ENCODE measurements at places on chromosomes 3 and 15.
A peak's percentile ranks its signal among the peaks of the same experiment; 100 is the strongest.

DNA sequence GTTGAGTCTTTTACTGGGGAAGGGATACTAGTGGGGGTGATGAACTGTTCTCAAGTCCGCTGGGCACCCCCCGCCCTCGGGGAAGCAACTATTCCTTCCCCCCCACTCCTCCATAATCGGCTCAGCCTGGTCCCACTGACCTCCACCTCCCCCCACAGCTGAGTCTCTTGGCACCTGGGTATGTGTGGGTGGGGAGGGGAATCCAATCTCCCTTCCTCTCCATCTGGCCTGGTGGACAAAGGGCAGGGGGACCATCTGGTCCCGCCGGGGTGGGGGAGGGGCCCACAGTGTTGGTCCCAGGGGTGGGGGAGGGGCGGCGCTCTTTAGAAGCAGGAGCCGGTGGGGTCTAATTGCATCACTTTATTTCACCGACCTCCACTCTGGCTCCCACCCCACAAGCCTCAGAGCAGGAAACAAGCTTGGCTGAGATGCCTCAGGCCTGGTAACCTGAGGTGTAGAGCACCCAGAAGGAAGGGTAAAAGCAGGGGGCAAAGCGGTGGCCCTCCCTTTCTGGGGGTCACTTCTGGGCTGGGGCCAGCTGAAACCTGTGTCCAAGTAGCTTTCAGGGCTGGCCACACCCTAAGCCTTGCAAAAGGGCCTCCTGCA, 1.0 kb upstream of the PCBP4 start:
- DNase-seq: no peak

GRCh38 chr3:14125193-14126016, 553 bp downstream of the TMEM43 start:
- peak; percentile 73 for DNase-seq

GRCh38 chr15:70172566-70173225, 75.0 kb upstream of the TLE3 start:
- DNase-seq: no peak

DNA sequence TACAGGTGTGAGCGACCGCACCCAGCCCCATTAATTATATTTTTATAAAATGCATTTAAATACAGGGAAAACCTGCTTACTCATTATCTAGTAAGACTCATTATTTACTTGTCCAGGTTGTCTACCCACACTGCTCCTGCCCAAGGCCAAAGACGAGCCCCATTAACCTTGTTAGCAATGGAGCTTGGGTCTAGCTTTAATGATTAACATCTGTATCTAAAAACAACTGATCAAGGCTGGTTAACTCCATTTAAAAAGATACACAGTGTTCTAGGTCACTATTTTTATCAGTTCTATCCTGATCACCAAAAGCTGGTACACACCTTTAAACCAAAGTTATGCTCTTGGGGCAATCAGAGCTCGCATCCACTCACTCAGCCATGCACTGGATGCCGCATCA, 10.4 kb upstream of the NCKIPSD start:
- no peak for DNase-seq

GRCh38 chr15:56758770-56759449, 25.6 kb upstream of the ZNF280D start:
- no peak for DNase-seq

DNA sequence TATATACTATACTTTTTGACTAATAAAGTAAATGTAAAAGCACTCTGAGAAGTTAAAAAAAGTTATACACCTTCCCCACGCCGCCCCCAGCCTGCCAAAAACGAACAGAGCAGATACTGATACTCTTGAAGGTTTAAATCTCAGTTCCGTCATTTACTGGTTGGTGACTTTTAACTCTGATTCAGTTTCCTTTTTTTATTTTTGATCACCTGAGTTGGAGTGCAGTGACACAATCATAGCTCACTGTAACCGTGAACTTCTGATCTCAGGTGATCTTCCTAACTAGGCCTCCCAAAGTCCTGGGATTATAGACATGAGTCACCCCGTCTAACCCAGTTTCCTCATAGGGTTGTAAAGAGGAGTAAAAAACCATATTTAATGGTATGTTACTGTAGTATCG, 3.3 kb upstream of the TIPIN start:
- no peak for DNase-seq

DNA sequence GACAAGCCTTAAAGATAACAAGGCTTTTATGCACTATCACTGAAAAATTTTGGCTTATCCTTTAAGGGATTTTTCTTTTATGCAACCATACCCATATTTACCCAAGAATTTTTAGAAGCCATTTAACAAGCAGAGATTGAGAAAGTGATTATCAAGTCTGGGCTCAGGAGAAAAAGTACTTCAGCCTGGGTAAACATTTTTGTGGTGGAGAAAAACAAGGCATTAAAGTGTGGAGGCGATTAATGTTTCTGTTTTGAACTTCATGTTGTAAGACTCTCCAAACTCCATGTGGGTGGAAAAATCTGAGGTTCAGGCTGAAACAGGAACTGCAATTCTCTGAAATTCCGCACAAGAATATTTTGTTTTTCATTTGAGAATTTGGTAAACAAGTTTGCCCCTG, 260.4 kb upstream of the KCNMB2 start:
- DNase-seq: no peak

- DNase-seq: no peak
These were observed 157.5 kb downstream of the MEGF11 start for GRCh38 chr15:66095871-66096687.

GRCh38 chr3:16824081-16824696, 60.6 kb upstream of the PLCL2 start:
- peak; percentile 37 for DNase-seq

- DNase-seq: no peak
These were observed 516.2 kb downstream of the GRM7 start for GRCh38 chr3:7377103-7377502.

DNA sequence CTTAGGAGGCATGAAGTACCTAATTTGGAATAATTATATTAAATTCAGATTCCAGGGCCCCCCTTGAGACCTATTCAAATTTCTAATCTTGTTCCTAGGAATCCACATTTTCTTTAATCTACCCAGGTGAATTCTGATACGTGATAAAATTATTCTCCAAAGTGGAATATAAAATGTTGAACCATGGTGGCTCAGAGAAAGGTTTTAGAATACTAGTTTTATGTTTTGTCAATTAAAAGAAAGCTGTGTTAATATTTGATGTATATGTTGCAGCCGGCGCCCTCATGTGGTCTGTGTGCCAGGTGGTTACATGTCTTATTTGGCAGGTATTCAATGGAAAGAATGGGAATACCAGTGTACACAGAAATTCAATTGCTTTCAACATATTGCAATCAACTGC, 321.8 kb downstream of the FEZF2 start:
- DNase-seq: no peak

DNA sequence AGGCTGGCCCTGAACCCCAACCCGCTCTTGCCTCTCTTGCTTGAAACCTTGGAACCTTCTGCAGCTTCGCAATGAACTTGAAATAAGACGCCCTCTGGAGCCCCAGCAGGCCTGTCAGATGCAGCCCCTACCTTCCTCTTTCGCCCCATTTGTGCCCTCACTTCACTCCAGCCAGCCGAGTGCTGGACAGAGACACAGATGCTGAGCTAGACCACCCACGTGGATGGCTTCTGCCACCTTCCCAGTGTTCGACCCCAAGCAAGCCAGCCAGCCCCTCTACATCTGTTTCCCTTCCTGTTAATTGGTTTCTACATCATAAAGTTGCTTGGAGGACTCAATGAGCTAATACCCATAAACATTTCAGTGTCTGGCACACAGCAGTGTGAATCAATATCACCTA, 23.8 kb upstream of the SNRPA1 start:
- DNase-seq: no peak

GRCh38 chr3:50633230-50633790, 16.4 kb downstream of the MAPKAPK3 start:
- no peak for DNase-seq

DNA sequence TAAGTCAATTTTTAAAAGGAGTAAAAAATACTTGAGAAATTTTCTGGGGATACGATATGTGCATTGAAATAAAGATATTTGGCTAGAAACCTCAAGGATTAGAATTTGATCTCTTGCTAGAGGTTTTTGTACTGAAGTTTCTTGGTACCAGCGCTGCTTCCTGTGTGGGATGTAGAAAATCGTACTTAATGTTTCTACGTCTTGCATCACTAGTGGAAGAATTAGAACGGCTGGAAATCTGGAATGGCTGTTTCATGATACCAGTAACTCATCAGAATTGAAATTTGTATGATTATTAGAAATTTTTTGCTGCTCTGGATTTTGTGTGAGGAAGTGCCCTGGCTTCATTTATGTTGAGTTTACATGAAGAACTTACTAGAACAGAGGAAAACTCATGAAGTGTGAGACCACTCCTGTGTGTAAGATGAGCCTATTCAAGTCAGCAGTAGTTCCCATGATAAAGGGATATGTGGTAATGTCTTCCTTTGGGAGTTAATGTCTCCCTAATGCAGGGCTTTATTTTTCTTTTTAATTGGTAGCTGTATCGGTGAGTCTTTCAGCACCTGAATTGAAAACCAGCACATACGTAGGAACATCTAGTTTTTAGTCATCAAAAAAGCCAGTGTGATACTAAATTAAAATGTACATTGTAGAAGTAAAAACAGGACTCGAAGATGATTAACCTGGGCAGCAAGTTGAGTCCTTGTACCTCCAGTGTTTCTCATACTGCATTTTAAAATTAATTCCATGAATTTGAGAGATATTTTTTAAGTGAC, 3.2 kb downstream of the KBTBD8 start:
- no peak for DNase-seq

GRCh38 chr3:168091302-168091858, 4.3 kb downstream of the GOLIM4 start:
- DNase-seq: no peak

- DNase-seq: no peak
These were observed 185.5 kb upstream of the ANKRD28 start for GRCh38 chr3:15983232-15983631.

- no peak for DNase-seq
These were observed 58.0 kb upstream of the FURIN start for GRCh38 chr15:90810354-90810753.

GRCh38 chr3:32460031-32460749, 42.5 kb downstream of the CMTM6 start:
- DNase-seq: peak; percentile 66

DNA sequence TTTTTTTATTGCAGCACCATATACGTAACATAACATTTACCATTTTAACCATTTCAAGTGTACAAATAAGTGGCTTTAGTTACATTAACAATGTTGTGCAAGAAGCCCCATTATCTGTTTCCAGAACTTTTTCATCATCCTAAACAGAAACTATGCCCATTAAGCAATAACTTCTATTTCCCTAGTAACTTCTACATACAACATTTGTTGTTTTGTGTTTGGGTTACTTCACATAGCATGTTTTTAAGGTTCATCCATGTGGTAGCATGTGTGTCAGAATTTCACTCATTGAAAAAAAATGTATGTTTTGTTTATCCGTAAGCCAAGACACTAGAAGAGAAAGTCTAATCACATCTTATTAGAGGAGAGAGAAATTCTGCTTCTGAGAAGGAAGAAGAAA, 450.5 kb upstream of the PDZRN3 start:
- DNase-seq: no peak
